ENCODE measurements at places on chromosomes 11 and 22.

- ATAC-seq, result no peak
Observed at GRCh38 chr11:83543706-83544439, 257.7 kb upstream of the CCDC90B start.

DNA sequence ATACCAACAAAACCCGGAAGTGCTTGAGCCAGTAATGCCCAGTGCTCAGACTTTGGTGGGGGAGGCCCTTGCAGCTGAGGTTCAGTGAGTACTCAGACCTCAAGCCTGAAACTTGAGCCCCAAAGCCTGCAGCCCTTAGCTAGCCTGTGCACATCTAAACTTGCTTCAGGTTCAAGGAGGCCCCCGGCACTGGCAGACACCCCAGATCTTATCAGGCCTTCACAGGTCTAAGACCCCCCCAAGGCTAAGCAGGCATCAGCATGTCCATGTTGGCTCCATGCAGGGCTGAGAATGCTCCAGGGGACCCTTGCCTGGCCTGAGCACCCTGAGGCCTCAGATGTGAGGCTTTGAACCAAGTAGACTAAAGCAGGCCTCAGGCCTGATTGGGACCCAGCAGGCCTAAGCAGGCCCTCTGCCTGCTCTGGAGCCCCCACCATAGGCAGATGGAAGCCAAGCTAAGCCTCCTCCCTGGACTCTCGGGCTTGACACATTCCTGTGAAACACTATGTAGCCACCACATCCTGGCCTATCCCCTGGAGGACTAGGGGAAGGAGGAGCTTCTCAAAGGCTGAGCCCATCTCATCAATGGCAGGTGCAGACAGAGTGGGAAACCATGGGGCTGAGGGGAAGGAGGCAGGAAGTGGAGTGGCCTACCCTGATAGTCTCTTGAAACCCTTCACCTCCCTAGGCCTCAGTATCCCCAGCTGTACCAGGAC lies 1.2 kb upstream of the CASTOR1 start:
- no peak for ATAC-seq

DNA sequence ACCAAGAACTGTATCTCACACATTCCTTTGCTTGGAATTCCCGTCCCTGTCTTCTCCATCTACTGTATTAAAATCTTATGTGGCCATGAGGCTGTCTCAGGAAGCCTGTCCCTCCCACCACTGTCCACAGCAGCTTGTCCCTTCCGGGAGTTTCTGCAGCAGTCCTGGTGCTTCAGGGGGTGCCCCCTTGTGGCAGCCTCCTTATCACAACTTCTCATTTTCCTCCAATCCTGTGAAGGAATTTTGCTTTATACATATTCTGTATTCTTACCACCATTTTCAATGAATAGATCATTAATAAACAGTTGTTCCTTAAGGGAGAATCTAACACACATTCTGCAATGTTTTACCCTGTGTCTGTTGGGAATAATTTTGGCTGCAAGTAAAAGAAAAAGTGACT lies 220.4 kb upstream of the RAG2 start:
- peak; percentile 77 for ATAC-seq

- ATAC-seq, result no peak
Observed at GRCh38 chr11:8747173-8747572, 64.6 kb downstream of the RPL27A start.

DNA sequence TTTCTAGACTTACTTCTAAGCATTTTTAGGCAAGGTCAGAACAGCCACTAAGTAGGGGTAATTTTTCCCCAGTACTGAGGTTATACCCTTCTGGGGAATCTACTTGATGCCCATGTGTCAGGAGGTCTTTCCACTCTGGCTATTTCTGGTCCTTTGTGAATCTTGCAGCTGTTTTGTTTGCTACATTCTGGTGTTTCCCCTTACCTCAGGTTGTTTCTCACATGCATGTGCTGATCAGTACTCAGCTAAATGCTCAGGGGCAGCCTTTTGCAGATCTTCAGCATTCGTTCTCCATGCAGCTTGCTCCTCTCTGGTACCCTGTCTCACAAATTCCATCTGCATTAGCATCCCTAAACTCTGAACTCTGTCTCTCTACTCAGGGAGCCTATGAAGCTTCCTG lies 303.6 kb downstream of the SOX6 start:
- ATAC-seq, result no peak

- no peak for ATAC-seq
Observed at GRCh38 chr11:15629690-15630321, 515.1 kb downstream of the INSC start.

DNA sequence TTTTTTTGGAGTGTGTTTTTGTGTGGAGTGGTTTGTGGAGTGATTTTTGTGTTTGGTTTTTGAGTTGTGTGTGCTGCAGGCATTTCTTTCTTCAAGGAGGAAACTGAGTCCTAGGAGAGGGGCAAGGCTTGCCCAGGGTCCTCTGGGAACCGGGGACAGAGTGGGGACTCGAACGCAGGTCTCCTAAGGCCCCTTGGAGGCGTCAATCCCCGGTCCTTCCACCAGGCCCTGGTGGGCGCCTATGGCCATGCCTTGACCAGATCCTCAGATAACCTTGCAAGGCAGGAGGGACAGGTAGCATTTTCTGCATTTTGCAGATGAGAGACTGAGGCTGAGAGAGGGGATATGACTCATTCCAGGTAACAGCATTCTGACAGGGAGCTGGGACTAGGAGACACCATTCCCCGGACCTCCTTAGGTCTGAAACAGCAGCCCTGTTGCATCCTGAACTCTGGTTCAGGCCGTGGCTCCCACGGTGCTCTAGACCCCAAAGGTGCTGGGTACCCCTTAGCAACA lies 39.1 kb downstream of the MYO7A start:
- no peak for ATAC-seq

DNA sequence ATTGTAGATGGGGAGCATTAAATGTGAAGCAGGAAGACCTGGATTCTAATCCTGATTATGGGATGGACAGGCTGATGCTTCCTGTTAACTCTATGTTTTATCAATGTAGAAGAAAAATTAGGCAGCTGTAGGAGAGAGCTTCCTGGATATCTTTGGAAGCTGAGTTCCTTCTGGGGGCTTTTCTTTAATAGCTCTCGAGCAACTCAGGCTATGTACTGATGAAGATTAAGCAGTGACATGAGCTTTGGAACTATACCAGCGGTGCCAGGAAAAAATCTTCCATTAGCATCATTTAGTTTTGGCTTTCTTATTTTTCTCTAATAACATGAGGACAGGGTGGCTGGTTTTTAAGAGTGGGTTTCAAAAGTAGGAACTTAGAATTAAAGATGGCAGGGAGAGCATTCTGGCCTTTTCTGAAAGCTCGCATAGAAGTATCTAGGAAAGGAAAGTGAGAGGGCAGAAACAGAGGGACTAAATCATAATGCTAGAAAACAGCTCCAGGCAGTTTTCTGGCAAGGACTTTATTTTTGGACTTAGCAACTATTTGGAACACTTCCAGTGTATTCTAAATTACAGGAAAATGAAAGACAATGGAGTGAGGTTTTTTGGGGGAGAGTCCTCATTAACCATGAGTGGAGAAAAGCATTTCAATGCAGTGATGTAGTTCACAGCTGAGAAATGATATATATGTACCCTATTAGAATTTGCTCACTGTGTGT lies 69.2 kb upstream of the RRM1 start:
- peak; percentile 89 for ATAC-seq

GRCh38 chr11:71200172-71200716 lies 52.1 kb downstream of the SHANK2 start:
- ATAC-seq, result no peak

DNA sequence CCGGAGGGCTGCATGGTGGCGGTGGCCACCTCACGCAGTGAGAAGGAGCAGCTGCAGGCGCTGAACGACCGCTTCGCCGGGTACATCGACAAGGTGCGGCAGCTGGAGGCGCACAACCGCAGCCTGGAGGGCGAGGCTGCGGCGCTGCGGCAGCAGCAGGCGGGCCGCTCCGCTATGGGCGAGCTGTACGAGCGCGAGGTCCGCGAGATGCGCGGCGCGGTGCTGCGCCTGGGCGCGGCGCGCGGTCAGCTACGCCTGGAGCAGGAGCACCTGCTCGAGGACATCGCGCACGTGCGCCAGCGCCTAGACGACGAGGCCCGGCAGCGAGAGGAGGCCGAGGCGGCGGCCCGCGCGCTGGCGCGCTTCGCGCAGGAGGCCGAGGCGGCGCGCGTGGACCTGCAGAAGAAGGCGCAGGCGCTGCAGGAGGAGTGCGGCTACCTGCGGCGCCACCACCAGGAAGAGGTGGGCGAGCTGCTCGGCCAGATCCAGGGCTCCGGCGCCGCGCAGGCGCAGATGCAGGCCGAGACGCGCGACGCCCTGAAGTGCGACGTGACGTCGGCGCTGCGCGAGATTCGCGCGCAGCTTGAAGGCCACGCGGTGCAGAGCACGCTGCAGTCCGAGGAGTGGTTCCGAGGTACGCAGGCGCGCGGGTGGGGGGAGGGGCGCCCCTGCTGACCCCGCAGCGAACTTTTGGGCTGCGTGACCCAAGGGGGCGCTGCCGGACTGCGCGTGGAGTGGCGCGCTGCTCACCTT lies 670 bp downstream of the NEFH start:
- ATAC-seq, result peak; percentile 55

DNA sequence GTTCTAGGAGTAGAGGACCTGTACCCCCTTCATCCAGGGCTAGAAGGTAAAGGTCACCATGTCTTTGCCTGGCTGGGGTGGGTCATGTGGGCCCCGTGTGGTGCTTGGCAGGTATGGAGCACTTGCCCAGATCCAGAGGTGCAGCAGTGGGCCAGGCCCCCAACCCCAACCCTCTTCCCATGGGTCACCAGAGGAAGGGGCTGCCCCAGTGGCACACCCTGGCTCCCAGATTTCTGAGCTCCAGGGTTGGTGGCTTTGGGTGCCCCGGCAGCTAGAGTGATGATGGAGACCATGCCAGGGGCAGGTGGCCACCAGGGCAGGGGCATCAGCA lies 2.4 kb upstream of the GP1BB start:
- ATAC-seq, result no peak

DNA sequence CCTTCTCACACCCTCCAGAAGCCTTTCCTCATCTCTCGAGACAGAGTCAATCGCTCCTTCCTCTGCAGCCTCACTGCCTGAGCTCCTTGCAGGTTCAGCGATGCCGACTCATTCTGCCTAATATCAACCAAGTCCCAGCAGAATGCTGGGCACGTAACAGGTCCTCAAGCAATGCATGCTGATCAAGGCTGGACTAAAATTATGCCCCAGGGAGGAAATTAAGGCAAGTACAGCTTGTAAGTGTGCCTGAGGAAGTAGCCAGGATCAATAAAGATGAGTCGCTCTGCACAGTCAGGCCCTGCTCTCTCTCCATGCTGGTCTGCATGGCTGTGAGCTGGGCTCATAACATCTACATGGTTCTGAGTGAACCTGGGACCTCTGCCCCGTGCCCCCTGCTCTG lies 25.6 kb upstream of the NRIP3 start:
- no peak for ATAC-seq

- ATAC-seq, result peak; percentile 18
Observed at GRCh38 chr11:65646958-65647701, 9.2 kb downstream of the SIPA1 start.

DNA sequence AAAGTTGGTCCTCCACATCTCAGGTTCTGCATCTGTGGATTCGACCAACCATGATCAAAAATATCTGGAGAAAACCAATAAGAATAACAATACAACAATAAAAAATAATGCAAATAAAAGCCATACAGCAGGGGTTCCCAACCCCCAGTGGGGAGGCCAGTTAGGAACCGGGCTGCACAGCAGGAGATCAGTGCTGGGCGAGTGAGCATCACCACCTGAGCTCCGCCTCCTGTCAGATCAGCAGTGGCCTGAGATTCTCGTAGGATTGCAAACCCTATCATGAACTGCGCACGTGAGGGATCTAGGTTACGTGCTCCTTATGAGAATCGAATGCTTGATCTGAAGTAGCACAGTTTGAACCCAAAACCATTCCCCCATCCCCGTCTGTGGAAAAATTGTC lies 25.4 kb upstream of the MYO18B start:
- no peak for ATAC-seq

- ATAC-seq, result no peak
Observed at GRCh38 chr11:24589064-24589463, 92.2 kb downstream of the LUZP2 start.

- ATAC-seq, result no peak
Observed at GRCh38 chr11:117720061-117720511, 76.9 kb downstream of the DSCAML1 start.

GRCh38 chr11:847876-848275 lies 5.2 kb downstream of the TSPAN4 start:
- ATAC-seq, result no peak

DNA sequence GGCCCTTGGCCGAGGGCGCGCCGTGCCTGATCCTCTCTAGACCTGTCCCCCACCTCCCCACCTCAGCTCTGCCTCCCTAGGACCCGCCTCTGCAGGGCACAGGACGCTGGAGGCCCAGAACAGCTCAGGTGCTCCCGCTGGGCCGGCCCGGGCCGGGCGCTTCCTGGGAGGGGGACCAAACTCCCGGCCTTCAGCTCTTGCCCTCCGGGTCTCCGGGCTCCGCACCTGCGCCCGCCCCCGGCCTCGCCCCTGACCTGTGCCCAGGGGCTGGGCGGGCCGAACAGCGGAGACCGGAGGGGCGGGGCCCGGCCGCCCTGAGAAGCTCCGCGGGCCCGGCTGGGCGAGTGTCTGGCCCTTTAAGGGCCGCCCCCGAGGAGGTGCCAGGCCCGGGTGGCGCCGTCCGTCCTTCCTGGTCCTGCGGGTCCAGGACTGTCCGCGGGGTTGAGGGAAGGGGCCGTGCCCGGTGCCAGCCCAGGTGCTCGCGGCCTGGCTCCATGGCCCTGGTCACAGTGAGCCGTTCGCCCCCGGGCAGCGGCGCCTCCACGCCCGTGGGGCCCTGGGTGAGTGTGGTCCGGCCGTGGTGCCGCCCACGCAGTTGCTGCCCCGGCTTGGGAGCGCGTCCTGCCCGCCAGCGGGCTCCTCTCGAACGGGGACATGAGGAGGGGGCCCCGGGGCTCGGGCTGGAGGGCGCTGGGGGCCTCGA lies at the start of gene SSH3:
Gene SSH3, plus strand, starts transcription at position 399 of the 703 bp plus-strand sequence. Its CDS starts 96 bp downstream, at position 495.
- ATAC-seq, result peak; percentile 92

- peak; percentile 73 for ATAC-seq
Observed at GRCh38 chr11:62560566-62561103, 13.1 kb downstream of the EEF1G start.

GRCh38 chr11:18754308-18754707 lies 28.3 kb upstream of the IGSF22 start:
- no peak for ATAC-seq

GRCh38 chr22:26547426-26547825 lies 35.2 kb upstream of the TFIP11 start:
- no peak for ATAC-seq

- ATAC-seq, result no peak
Observed at GRCh38 chr22:30351226-30351625, 5.5 kb downstream of the SF3A1 start.

DNA sequence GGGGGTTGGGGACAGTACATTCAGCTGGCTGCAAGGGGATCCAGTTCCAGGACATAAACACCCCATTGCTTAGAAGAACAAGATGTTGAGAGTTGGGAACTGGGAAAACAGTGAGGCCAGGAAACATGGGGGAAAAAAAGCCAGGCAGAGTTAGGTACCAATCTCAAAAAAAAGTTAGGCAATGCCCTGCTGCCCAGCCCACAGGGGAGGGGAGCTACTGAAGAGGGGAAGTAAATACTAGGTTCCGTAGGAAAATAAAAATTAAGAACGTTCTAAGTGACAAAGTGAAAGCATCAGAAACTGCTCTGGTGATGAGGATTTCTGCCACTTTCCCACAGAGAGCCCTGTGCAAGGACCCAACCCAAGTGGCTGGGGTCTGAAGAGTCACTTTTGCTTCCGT lies 12.0 kb downstream of the SPTBN2 start:
- no peak for ATAC-seq

Data from SK-N-SH treated with all-trans-retinoic acid at 6 μM for 48 hours (cell line).